Activated CD4-positive, alpha-beta T cell treated with anti-CD3 and anti-CD28 coated beads for 48 hours (primary cell): ENCODE measurements at places on chromosomes 11 and 22.

DNA sequence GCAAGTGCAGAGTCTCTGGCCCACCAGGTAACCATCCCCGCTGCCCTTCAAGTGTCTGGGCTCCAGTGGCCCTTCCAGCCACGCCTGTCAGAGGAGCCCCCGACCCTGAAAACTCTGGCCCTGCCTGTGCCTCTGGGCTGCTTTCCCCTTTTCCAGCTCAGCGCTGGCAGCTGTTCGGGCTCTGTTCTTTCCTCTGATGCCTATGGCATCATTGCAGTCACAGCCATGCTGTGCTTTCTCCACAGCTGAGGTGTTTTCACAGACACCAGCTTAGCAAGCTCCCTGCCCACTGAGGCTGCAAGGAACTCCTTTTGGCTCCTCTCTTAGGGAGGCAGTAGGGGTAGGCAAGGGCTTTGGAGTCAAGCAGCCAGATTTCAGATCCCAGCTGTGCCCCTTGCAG, 21.2 kb downstream of the P2RX3 start:
- DNase-seq, result no peak

DNA sequence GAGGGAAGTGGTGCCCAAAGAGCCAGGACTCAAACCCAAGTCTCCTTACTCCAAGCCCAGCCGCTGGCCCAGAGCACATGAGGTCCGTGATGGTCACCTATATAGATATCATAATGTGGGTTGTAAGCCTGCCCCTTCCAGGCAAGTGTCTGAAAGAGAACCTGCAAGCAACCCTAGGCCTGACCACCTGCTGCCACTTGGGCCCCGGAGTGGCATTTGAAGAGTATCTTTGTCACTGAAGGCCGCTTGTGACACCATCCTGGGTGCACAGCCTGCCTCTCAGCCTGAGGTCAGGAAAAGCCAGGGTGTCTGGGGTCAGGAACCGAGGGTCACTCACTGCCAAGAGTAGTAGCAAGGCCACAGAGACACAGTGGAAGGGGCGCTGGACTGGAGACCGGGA, 32.4 kb downstream of the OTOG start:
- no peak for DNase-seq

GRCh38 chr11:36345535-36346141, 49.5 kb downstream of the PRR5L start:
- DNase-seq, result no peak

- DNase-seq, result no peak
Measured at GRCh38 chr11:77866336-77866735, 45.4 kb downstream of the AAMDC start.

GRCh38 chr11:118340449-118340848, 2.1 kb downstream of the CD3D start:
- no peak for DNase-seq

GRCh38 chr11:27358296-27358695, 4.7 kb downstream of the CCDC34 start:
- no peak for DNase-seq

GRCh38 chr11:35007277-35007676, 90.9 kb downstream of the PDHX start:
- no peak for DNase-seq

GRCh38 chr11:114252767-114253166, 43.4 kb upstream of the NNMT start:
- DNase-seq, result no peak

DNA sequence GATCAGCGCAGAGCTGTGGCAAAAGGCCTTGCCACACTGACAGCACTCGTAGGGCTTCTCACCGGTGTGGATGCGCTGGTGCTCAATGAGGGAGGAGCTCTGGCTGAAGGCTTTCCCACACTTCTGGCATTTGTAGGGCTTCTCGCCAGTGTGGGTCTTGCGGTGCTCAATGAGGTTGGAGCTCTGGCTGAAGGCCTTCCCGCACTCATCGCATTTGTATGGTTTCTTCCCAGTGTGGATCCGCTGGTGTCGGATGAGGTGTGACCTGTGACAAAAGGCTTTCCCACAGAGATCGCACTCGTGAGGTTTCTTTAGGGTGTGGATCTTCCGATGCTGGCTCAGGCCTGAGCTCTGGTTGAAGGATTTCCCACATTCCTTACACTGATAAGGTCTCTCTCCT, 6.9 kb downstream of the ZNF70 start:
- no peak for DNase-seq

GRCh38 chr11:70586261-70587074, 188.1 kb downstream of the CTTN start:
- no peak for DNase-seq

DNA sequence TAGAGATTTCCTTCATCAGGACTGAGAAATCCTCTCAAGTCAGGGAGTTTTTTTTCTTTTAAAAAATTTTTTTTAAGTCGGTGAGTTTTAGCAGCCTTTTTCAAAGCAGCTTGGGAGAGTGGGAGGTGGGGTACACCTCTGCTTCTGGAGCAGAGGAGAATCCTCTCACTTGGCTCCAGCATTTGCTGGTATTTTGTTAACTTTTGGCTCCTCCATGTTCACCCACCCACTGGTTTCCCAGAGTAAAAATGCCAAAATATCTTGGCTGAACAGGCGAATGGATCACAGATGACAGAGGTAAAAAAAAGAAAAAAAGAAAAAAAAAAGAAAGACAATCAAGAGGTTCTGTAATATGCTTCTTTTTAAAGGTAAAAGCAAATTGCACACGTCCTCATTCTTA, 68.0 kb downstream of the GAB2 start:
- no peak for DNase-seq

DNA sequence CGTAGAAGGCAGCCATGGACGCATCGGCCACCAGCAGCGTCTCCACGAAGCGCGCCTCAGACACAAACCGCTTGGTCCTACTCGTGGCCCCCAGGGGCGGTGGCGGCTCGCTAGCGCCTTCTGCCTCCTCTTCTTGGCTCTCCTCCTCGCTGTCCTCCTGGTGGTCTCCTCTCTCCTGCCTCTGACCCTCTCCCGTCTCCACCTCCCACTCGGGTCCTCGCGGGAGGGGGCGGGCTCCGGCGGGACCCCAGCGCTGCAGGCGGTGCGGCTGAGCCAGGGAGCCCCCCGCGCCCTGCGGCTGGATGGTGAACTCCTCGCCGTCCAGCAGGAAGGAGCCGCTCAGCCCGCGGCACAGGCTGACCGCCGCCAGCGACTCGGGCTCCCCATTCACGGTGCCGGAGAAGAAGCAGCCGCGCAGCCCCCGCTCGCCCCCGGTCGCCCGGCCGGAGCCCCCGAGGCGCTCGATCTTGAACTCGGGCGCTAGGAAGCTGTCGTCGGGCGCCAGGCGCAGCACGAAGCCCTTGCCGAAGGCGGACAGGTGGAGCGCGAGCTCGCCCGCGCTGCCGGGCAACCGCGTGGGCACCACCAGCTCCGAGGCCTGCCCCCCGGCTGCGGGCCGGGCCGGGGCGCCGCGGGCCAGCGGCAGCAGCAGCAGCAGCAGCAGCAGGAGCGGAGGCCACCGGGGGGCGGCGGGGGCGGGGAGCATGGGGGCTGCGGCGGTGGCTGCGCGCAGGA, 661 bp downstream of the ADAMTS8 start:
- peak; percentile 18 for DNase-seq

DNA sequence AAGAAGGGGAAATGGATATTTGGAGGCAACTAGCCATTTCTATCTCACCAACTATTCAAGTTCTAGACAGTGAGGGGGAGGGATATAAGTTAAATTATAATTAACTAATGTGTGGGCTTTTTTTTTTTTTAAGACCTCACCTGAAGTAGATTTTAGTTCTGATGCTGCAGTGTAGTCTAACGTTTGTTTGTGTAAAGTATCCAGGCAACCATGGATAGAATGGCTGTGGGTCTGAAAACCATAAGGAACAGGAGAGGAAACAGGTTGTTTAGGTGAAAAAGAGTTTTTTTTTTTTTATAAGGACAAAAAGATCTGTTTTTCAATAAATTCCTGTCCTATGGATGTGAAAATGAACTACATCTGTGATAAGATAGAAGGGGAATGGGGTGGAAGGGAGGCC, 262.4 kb upstream of the PLET1 start:
- no peak for DNase-seq

GRCh38 chr11:77353131-77353530, 51.6 kb upstream of the GDPD4 start:
- DNase-seq, result no peak

DNA sequence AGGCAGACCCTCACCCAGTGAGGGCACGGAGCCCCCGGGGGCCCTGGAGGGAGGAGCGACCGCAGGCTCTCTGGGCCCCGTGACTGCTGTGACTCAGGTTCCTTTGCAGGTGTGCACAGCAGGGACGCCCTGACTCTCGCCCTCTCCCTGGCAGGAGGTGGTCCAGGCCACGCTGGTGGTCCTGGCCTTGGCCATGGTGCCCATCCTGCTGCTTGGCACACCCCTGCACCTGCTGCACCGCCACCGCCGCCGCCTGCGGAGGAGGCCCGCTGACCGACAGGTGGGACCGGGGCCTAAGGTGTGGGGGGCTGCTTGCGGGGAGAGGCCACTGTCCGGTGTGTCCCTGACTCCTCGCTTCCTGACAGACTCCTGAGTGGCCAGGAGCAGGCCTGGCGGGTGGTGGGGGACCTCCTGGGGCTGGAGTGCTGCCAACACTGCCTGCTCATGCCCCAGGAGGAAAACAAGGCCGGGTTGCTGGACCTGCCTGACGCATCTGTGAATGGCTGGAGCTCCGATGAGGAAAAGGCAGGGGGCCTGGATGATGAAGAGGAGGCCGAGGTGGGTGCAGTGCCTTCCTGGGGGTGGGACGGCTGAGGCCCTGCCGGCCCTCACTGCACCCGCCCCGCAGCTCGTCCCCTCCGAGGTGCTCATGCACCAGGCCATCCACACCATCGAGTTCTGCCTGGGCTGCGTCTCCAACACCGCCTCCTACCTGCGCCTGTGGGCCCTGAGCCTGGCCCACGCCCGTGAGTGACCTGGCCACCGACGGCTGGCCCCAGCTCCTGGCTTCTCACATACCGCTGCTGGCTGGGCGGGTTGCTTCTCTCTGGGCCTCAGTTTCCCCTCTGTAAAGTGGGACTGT, 10.9 kb downstream of the TCIRG1 start:
- DNase-seq, result no peak
